ENCODE measurements at places on chromosomes 5 and 9.

GRCh38 chr5:51475628-51476027, 92.4 kb downstream of the ISL1 start:
- DNase-seq = no peak

- DNase-seq = no peak
Observed at GRCh38 chr5:80190960-80191359, 64.9 kb downstream of the SERINC5 start.

DNA sequence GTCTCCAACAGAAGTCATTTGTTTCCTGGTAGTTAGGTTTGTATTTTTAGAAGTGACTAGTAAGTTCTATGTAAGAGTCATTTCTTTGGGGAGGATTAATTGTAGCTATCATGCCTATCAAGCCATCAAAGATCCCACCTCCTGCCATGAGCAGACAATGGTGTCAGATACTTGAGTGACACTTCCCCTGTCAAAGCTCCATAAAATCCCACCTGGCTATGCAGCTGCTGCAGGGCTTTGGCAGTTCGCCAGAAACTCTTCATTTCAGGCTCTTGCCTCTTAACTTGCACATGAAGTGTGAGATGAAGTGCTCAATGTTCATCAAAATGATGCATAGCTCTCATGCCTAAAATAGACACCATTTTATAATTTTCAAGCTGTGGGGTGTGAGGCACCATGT, 312.1 kb downstream of the CDH12 start:
- no peak for DNase-seq

GRCh38 chr5:121841892-121842291, 9.8 kb upstream of the FTMT start:
- DNase-seq = no peak

DNA sequence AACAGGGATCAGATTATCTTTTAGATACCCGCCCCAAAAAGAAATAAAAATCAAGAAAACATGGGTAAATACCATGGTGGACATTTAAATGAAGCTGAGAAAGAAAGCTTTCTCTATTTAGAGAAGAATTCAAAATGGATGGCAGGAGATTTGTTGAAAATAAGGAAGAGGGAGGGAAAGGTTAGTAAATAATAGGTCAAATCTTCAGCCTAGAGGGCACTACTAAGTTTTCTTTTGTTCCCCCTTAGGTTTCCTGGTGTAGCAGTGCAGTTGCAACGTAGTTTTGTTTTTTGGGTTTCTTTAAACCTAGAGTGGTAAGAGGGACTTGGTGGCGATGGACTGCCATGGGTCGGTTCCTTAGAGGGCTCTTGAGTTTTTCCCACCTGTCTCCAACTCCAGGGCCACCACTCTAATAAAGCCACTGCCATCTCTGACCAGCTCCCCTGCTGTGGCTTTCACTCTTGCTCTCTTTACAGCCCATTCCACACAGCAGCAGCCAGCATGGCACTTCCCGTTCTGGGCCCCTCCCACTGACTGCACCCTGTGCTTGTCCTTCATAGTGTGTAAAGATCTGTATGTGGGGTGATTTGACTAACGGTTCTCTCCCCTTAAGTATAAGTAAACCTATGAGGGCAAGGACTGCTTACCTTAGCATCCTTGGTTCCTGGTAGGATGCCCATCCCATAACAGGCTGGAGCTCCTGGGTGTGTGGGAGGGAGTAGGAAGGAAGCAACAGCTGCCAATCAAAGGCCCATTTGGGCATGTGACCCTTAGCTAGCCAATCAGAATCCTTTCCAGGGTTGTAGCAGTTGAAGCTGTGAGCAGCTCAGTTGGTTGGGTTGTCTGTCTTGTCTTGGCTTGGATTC, 118.3 kb downstream of the SLC1A3 start:
- DNase-seq = peak; percentile 53

GRCh38 chr9:118993965-118994364, 375.3 kb downstream of the BRINP1 start:
- no peak for DNase-seq

DNA sequence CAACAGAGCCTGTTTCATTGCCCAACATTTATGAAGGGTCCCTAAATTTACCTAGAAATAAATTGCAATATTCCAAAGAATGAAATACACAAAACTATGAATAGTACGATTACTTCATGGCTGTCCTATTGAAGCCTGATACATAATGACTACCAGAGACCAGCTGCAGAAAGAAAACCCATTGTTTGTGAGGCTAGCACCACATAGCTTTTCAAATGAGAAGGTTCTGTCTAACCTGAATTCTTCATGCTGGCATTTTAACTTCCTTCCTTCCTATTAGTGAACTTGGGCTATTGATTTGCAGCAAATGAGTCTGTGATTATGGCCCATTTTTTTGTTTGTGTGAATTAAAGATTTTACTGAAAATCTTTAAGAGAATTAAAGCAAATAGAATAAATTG, 47.3 kb downstream of the MEGF10 start:
- DNase-seq = no peak
